ENCODE measurements at places on chromosomes 13 and 19. TPM values are rescaled to one million over a fixed set of nuclear protein-coding genes. Genes with fewer than 3 reads are reported as not detected.
A peak's percentile ranks its signal among the peaks of the same experiment; 100 is the strongest.

DNA sequence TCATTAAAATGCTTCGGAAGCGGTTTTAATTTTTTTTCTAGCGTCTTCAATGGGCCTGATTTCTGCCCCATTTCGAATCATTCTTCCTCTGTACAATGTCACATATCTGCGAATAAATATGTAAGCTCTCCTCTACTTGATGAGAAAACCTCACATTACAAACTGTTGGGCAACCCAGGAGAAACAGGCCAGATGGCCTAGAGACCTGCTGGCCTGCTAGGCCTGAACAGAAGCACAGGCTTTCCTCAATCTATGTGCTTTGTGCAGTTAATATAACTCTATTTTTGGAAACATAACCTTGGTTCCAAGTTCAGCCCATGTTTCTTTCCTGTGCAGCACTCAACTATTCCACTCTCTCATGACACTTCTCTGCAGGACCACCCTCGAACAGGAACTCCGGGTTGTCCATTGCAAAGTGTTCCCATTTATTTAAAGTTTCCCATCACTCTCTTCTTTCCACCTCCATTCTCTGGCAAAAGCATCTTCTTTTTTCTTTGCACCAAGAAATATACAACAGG is 42.0 kb downstream of the DCLK1 start:
- H3K27me3 ChIP-seq = no peaks in the 10 kb centered on the region
- H3K4me3 ChIP-seq = no peak overlapping the region
- H3K36me3 ChIP-seq = no peaks in the 10 kb centered on the region

- H3K27ac ChIP-seq = no peak overlapping the region
- no peaks in the 10 kb centered on the region for H3K36me3 ChIP-seq
- DNase-seq = peak; percentile 43
- H3K4me3 ChIP-seq = no peak overlapping the region
- no peaks in the 10 kb centered on the region for H3K4me1 ChIP-seq
Observed at GRCh38 chr13:62119739-62120700, 704.4 kb upstream of the PCDH20 start.

DNA sequence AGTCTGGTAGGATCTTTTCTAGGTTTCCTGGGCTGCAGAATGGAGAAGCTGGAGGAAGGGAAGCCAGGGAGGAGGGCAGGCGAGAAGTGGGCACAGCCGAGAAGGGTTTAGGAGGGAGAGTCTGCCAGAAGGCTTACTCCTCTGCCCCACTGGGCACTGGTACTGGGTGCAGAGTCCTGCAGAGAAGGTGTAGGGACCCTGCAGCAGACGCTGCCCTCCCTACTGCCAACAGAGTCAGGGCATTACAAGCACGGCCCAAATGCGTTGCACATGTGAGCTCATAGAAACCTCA is 726 bp upstream of the PEPD start:
- peak overlapping the region; percentile 90 for H3K4me3 ChIP-seq
- DNase-seq = no peak
- H3K4me1 ChIP-seq = 0 out of 2 replicates have a peak, but pooled peaks cover 18% of the 10 kb centered on the region
- H3K36me3 ChIP-seq = no peaks in the 10 kb centered on the region

GRCh38 chr13:109100705-109101304 is 471.4 kb downstream of the MYO16 start:
- H3K27ac ChIP-seq = no peak overlapping the region
- no peak overlapping the region for H3K4me3 ChIP-seq
- H3K36me3 ChIP-seq = no peaks in the 10 kb centered on the region
- H3K4me1 ChIP-seq = no peaks in the 10 kb centered on the region

DNA sequence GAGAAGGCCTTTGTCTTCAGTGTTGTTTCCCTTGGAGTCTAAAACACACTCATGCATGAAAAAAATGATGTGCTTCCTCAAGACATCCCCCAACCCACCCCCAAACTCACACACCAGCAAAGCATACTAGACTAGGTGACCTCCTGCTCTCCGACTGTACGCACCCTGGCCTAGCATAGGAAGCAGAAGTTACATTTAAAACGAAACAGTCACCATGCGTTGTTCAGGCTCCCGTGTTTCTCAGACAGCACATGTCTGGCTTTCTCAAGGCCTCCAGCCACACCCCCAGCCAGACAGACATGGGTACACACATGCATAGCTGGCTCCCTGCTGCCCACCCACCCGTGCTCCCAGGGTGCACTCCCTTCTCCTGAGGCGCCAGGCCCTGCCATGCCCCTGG is 28.7 kb upstream of the C1QTNF9 start:
- H3K27me3 ChIP-seq = no peaks in the 10 kb centered on the region
- no peak for DNase-seq
- no peaks in the 10 kb centered on the region for H3K4me1 ChIP-seq
- H3K4me3 ChIP-seq = no peak overlapping the region

DNA sequence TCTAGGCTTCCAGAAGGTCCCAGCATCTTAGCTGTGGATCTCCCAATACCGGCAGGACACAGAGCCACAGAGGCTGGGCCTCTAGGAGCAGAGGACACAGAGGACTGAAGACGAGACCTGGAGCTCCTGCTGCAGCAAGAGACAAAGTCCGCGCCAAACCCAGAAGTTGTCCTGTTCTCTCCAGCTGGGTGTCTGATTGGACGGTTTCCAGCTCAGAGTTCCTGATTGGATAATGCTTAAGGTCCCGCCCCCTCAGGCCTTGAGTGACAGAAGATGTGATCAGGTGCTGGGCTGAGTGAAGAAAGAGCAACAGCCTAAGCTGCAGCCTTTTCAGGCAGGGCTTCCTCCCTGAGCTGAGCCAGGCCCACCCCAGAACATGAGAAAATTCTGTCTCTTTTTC is 59.9 kb upstream of the ZNF85 start:
- H3K36me3 ChIP-seq = no peaks in the 10 kb centered on the region
- H3K4me1 ChIP-seq = no peaks in the 10 kb centered on the region
- H3K4me3 ChIP-seq = no peak overlapping the region
- DNase-seq = peak; percentile 21
- no peaks in the 10 kb centered on the region for H3K27me3 ChIP-seq

DNA sequence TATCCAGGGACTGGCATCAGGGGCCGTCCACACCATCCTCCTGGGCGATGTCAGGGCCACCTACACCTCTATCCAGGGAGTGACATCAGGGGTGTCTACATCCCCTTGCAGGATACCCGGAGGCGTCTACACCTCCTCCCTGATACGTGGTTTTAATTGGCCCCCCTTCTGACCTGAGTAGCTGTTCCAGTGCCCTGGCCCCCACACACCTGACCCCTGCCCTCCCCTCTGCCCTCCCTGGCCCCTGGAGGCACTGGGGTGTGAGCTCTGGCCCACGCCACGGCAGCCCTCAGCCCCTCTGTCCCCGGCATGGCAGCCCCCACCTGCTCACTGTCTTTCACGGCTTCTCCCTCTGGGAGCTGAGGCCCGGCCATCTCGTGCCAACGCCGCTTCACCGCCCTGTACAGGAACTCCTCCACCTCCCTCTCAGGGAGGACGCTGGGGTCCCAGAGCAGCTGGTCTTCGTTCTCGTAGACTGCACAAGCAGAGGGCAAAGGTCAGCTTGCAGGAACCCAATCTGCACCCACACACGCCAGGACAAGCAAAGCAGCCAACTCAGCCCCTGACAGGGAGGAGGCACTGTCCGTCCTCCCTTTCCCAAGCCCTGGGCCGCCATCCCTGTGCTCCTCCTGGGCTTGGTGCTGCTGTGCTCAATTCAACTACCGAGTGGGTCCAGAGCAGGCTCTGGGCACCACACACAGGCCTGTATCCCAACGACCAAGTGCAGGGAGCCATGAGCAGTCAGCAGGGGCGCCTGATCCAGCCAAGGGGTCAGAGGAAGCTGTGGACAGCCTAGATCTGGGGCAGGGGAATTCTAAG is 22.2 kb upstream of the PLPP2 start:
- H3K4me3 ChIP-seq = no peak overlapping the region
- no peaks in the 10 kb centered on the region for H3K36me3 ChIP-seq
- H3K27me3 ChIP-seq = no peaks in the 10 kb centered on the region
- DNase-seq = no peak

DNA sequence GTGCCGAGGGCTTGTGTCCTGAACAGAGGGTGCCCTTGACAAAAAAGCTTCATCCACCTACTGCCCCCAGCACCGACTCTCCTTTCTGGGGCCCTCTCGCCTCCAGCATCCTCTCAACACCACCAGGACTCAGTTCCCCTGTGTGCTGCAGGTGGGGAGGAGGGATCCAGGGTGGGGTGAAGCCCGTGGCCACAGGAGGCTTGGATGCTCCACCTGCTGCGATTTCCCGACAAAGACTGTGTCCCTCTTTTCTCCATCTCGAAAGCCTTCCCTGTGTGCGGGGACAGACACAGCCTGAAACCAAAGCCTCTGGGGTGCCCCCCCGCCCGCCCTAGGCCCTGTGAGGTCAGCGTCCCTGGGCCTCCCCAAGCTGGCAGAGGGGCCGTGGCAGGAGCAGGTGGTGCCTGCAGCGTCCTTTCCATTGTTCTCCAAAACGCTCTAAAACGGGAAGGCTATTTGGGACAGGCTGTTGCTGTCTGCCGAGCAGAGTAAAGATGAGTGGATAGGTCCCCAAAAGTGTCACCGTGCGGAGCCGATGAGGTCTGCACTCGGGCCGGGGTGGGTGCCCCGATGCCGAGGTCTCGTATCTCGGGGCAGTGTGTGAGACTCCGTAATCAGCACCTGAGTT is 185.7 kb downstream of the PTPRS start:
- H3K4me3 ChIP-seq = no peak overlapping the region
- peaks cover 7% of the 10 kb centered on the region for H3K4me1 ChIP-seq
- DNase-seq = no peak
- H3K27ac ChIP-seq = no peak overlapping the region

- no peak overlapping the region for H3K27ac ChIP-seq
- H3K27me3 ChIP-seq = no peaks in the 10 kb centered on the region
- no peaks in the 10 kb centered on the region for H3K36me3 ChIP-seq
Observed at GRCh38 chr13:49840266-49840665, 47.8 kb upstream of the KPNA3 start.

- no peaks in the 10 kb centered on the region for H3K36me3 ChIP-seq
- no peak for DNase-seq
- H3K27ac ChIP-seq = no peak overlapping the region
- H3K4me3 ChIP-seq = no peak overlapping the region
- H3K4me1 ChIP-seq = 0 out of 2 replicates have a peak, but pooled peaks cover 5% of the 10 kb centered on the region
Observed at GRCh38 chr13:97460004-97460775, 26.2 kb downstream of the RAP2A start.

GRCh38 chr13:86098511-86098910 is 299.3 kb upstream of the SLITRK6 start:
- H3K4me1 ChIP-seq = no peaks in the 10 kb centered on the region
- DNase-seq = no peak
- no peak overlapping the region for H3K4me3 ChIP-seq
- no peaks in the 10 kb centered on the region for H3K36me3 ChIP-seq

DNA sequence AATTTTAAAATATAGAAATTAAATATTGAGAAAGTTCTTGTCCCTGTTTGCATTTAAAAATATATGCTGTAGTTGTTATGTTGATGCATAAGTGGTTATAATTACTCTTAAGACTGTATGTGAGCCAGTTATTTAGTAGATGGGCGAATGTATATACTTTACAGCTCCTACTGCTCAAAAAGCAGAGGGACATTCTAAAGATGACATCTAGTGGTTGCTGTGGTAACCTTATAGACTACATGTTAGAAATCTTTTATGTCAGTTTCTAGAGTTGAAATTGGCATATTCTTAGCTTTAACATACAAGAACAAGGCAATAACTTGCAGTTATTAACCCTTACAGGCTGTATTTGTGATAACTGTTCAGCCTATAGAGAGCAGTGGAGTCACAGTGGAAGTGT is 160.5 kb downstream of the OLFM4 start:
- H3K36me3 ChIP-seq = no peaks in the 10 kb centered on the region
- DNase-seq = peak; percentile 23
- no peak overlapping the region for H3K27ac ChIP-seq
- no peak overlapping the region for H3K4me3 ChIP-seq

GRCh38 chr19:39152066-39152465 is 26.5 kb downstream of the PAK4 start:
- no peak overlapping the region for H3K4me3 ChIP-seq
- no peaks in the 10 kb centered on the region for H3K36me3 ChIP-seq
- H3K4me1 ChIP-seq = peaks cover 22% of the 10 kb centered on the region
- no peak overlapping the region for H3K27ac ChIP-seq

- peaks cover 13% of the 10 kb centered on the region for H3K4me1 ChIP-seq
- H3K4me3 ChIP-seq = no peak overlapping the region
- no peaks in the 10 kb centered on the region for H3K27me3 ChIP-seq
- DNase-seq = no peak
Observed at GRCh38 chr19:17490411-17490810, 20.1 kb downstream of the SLC27A1 start.

DNA sequence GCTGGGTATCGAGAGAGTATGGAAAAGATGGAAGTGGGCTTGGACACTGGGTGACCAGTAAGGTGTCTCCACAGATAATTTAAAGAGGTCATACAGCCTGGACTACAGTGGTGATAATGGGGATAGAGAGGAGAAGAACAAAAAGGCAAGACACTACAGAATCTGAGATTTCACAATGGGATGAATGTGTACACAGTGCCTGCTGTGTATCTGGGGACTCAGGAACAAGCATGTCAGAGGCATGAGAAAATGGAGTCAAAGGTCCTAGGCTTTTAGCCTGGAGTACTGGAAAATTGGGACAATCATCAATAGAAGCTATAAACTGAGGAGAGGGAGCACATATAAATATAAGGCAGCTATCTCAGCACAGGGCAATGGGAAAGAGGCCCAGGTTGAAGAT is 69.4 kb downstream of the TSC22D1 start:
- no peaks in the 10 kb centered on the region for H3K36me3 ChIP-seq
- DNase-seq = no peak
- H3K27ac ChIP-seq = peak overlapping the region; percentile 55
- H3K27me3 ChIP-seq = no peaks in the 10 kb centered on the region
- no peak overlapping the region for H3K4me3 ChIP-seq
- H3K4me1 ChIP-seq = peaks cover 16% of the 10 kb centered on the region

- no peak for DNase-seq
- no peak overlapping the region for H3K27ac ChIP-seq
- no peaks in the 10 kb centered on the region for H3K27me3 ChIP-seq
- no peak overlapping the region for H3K4me3 ChIP-seq
- H3K36me3 ChIP-seq = no peaks in the 10 kb centered on the region
Observed at GRCh38 chr13:86907156-86907555, 764.0 kb upstream of the SLITRK5 start.

- H3K36me3 ChIP-seq = no peaks in the 10 kb centered on the region
- H3K27me3 ChIP-seq = peaks cover 47% of the 10 kb centered on the region
- DNase-seq = peak; percentile 64
- H3K4me1 ChIP-seq = peaks cover 6% of the 10 kb centered on the region
- peak overlapping the region; percentile 90 for H3K4me3 ChIP-seq
Observed at GRCh38 chr13:107866941-107867623, 348.3 kb downstream of the LIG4 start.

GRCh38 chr13:28056970-28057712 is 43.2 kb downstream of the FLT3 start:
- no peaks in the 10 kb centered on the region for H3K36me3 ChIP-seq
- no peaks in the 10 kb centered on the region for H3K27me3 ChIP-seq
- no peak for DNase-seq
- H3K4me1 ChIP-seq = peaks cover 9% of the 10 kb centered on the region
- no peak overlapping the region for H3K4me3 ChIP-seq

- DNase-seq = no peak
- peaks cover 16% of the 10 kb centered on the region for H3K4me1 ChIP-seq
- H3K36me3 ChIP-seq = no peaks in the 10 kb centered on the region
Observed at GRCh38 chr19:55457683-55458457, 3.6 kb downstream of the ISOC2 start.

Gene CACNG6
- total RNA-seq = 0.23 TPM

Gene OR4F17
- total RNA-seq = not detected

Gene FCHO1
- 42.3 TPM for total RNA-seq

Gene S1PR5
- total RNA-seq = 3.1 TPM

Gene LILRA1
- total RNA-seq = not detected

Gene IGSF23
- not detected for total RNA-seq

Gene CGB8
- total RNA-seq = not detected

Gene ZNF208
- total RNA-seq = not detected
